GM04503 (cell line): ENCODE measurements at places on chromosomes 16 and 17.

GRCh38 chr17:49516180-49516579 is 21.1 kb downstream of the NGFR start:
- no peak for DNase-seq

- DNase-seq, result no peak
These were observed 499.1 kb downstream of the KCNJ2 start for GRCh38 chr17:70668276-70668937.

DNA sequence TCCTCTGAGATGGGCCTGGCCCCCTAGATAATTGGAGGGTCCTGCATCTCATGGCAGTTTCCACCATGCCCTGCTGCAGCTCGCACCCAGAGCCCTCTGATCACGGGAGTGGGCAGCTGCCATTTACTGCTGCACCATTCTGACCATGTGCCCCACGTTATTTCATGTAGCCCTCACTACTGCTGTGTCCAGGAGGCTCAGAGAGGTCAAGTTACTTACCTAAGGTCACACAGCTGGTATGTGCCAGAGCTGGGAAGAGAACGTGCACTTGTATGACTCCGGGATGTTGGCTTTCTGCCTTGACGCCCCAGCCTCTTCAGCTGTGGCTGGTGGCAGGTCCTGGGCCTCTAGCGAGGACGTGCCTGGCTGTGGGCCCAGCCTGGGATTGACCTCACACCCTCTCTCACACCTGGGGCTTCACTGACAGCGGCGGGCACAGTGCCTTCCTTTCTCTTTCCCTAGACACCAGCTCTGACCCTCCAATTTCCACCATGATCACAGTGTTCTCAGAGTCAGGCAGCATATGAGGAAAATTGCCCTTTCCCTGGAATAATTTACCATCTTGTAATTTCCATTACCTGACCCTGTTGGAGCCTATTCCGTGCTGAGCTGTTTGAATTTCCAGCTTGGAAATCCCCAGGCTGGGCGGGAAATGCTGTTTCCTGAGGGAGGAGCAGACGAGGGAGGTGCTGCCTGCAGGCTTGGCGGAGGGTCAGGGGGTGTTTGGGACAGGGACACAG is 18.5 kb upstream of the DOC2B start:
- DNase-seq, result no peak

- no peak for DNase-seq
These were observed 22.8 kb downstream of the NUP85 start for GRCh38 chr17:75228305-75228704.

GRCh38 chr16:71524566-71525553 is 1.4 kb upstream of the CHST4 start:
- no peak for DNase-seq

DNA sequence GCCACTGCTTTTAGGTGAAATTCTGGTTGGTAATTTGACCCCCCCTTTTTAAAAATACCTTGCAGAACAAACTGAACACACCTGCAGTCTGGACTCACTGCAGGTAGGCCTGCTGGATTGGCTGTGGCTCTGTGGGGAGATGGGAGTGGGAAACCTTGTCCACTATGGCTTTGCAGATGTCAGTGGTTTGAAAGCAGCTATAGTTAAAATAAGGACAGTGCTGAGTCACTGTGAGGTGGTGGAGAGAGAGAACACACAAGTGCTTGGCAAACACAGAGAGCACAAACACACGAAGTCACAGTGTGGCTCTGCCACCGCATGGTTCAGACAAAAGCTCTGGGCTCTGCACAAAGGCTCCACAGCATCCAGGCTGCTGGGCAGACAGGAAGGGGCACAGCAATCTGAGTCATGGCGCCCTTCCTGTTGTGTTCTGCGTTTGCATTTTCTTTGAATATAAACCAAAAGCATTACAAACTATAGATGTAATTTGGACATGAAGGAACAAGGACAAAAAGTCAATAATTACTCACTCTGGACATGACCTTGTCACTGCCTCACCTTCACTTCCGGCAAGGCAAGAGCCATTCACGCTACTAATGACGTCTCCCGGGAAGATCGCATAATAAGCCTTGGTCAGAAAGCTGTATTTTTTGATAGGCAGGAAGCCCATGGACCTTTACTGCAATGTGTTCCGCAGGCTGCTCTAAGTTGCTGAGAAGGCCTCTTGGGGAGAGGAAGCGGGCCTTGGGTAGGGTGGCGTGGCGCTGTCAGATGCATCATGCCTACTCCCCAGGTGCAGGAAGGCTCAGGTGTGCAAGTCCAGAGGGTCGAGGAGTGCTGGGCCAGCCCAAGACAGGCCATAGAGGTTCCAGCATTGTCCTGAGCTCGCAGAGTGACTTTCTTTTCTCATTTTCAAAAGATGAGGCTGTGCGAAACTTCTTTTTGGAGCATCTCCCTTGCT is 60.1 kb upstream of the MED9 start:
- peak; percentile 63 for DNase-seq

DNA sequence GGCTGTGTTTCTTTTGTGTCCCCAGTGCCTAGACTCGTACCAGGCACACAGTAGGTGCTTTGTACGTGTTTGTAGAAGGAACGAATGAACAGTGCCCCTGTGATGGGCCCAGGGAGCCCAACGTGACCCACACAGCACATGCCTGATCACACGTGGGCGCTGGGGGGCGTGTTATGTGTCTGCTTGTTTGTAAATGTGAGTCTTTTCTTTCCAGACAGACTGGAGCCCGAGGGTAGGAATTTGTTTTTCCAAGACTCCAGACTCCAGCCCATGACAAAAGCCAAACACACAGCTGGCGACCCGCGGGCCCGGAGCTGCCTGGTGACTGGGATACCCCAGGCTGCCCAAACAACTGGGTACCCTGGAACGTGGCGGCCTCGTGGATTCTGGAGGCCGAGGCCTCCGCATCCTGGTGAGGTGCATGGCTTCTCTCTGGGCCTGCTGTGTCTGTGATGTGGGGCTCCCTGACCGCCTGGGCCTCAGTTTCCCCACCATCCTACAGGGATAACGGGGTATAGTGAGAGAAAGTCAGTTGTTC is 14.9 kb upstream of the CBFA2T3 start:
- DNase-seq, result no peak

DNA sequence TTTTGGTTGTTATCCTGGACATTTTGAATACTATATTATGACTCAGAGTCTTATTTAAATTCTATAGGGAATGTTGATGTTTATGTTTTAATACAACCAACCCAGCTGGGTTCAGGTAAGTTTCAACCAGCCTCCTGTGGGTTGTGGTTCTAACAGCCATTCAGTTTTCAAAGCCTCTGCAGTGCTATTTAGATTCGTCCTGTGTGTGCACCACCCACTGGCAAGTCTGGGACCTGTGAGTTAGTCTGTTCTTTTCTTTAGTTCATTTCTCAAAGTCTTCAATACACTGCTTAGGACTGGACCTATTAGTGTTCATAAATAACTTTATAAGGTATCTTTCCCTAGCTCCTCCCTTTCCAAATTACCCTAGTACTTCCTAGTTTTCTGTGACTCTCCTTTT is 170.6 kb downstream of the TMEM132E start:
- DNase-seq, result no peak

GRCh38 chr17:80153004-80153403 is 6.1 kb upstream of the EIF4A3 start:
- DNase-seq, result no peak

GRCh38 chr17:48597778-48598631 is 4.4 kb upstream of the HOXB5 start:
- DNase-seq, result no peak

GRCh38 chr16:72837846-72838585 is 209.9 kb downstream of the ZFHX3 start:
- no peak for DNase-seq

DNA sequence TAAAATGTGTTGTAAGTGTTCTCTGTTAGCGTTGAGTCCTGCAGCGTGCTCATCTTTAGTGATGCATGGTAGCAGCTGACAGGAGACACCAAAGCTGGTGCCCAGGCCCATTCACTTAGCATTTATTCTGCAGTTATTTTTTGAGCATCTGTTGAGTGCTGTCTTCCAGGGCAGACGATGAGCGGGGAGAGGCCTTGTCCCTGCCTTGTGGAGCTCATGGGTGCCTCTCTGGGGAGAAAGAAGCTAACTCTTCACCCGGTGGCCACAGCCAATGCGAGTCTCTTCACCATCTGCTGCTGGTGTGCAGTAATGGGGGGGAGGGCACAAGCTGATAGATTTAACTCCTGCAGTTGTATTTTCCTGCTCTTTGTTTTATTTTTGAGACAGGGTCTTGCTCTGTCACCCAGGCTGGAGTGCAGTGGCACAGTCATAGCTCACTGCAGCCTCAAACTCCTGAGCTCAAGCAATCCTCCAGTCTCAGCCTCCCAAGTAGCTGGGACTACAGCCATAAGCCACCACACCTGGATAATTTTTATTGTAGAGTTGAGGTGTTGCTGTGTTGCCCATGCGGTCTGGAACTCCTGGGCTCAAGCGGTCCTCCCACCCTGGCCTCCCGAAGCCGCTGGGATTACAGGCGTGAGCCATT is 30.5 kb downstream of the GPT2 start:
- no peak for DNase-seq

DNA sequence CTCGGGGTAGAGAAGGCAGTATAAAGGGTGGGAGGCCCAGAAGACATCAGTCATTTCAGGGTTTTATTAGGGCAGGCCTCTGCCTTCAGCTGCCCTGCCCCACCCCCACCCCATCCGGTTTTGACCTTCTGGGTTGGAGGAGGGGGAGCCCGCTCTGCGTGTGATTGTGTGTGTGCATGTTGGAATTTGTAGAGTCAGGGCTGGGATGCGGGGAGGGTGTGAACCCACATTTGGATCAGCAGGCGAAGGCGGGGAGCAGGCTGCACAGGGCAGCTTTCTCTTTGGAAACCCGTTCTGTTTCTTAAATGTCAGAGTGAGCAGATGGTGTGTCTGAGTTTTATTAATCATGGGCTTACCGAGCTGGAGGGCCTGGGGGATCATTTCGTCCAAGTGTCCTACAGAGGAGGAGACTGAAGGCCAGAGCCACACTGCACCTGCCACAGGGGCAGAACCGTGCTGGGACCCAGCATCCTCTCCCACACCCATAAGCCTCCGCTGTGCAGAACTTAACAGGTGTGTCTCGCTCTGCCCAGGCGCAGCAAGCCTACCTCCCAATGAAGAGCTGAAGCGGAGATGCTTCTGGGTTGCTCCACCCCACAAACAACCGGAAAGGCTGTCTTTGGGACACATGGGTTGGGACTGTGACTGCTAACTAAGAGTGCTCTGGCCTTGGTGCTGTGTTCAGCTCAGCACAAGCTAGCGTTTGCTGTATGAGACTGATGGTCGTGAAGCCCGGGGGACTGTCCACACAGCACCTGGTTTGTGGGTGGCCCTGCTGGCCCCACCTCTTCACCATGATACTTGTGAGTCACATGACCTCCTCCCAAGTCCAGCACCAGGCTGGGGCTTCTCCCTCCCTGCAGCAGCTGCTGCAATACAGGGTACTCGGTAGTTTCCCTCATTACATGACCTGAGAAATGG is 70.9 kb upstream of the GSE1 start:
- no peak for DNase-seq

DNA sequence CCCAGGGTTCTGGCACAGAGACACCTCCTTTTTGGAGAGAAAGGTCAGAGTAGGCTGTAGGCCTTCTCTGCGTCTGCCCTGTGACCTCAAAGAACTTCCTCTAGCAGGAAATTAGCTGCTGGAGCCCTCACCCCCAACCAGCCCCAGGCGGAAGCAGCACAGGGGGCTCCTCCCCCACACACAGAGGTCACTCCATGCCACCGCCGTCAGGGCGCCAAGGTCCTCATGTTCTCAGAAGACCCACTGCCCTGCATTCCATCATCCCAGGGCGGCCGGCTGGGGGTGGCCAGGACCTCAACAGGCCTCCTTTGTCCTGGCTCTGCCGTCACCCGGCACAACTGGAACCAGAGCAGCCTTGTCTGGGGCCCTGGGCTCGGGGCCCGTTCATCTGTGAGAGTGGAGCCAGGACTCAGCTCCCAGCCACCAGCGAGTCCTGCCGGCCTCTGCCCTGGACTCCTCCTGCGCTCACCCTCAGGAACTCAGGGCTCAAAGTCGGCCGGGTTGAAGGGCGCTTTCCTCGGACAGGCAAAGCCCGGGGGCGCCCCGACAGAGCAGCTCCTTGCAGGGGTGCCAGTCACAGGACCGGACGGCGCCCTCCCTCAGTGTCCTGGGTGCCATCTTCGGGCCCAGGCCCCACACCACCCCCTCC is 1.2 kb downstream of the TMC6 start:
- DNase-seq, result no peak

GRCh38 chr17:82592767-82593589 is 55.3 kb downstream of the WDR45B start:
- DNase-seq, result no peak

GRCh38 chr16:28304214-28304613 is 11.9 kb downstream of the SBK1 start:
- no peak for DNase-seq

DNA sequence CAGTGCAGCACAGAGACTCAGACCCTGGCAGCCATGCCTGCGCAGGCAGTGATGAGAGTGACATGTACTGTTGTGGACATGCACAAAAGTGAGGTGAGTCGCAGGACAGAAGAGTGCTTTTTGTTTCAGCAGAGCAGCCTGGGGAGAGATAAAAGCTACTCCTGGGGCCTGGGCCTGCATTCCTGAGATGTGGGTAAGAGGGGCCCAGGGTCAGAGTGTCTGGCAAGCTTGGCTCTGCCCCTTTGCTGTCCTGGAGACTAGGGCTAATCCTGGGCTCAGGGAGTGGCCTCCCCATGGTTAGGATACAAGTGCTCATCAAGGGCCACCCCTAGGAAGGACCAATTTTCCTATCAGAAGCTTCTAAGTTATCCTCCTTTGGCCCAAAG is 4.8 kb upstream of the ERBB2 start:
- DNase-seq, result no peak

- peak; percentile 89 for DNase-seq
These were observed 1.2 kb upstream of the SPAG9 start for GRCh38 chr17:51121620-51122472.

DNA sequence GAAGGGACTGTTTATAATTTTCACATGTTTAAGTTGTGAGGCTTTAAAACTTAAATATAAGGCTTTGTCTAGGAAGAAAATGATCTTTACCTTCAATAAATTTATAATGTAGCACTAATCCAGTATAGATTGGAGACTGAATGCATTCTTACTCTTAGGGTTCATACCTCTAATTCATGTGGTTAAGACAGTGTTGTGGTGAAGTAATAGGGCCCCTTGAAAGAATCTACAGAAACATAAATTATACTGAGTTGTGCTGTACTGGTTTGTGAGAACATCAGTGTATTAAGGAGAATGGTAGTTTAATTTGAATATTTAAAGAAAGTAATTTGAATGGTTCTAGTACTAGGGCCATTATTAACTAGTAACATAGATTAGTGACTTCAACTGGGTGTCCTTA is 13.7 kb downstream of the HAPSTR1 start:
- DNase-seq, result no peak

DNA sequence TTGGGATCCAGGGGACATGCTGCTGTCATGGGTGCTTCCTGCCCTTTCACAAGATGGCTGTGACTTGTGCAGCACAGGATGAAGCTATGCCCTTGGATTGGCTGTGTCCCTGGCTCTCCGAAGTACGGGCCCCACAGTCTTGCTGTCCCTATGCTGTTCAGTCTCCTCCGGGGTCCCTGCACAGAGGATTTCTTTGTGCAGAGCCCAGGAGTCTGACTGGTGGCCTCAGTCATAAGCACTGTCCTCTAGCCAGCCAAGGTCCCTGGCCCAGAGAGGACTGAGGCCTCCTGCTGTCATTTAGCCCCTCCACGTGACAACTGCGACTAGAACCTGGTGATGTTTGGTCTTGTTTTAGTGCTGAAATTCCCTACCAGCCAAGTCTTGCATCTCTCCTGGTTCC is 42.4 kb upstream of the CRISPLD2 start:
- no peak for DNase-seq
